NCI-H226 (cell line): ENCODE measurements at places on chromosomes 1 and 21.

- DNase-seq: no peak
These were observed 12.8 kb downstream of the MAB21L3 start for GRCh38 chr1:116123837-116124533.

- DNase-seq: peak; percentile 94
These were observed 6.1 kb downstream of the LDLRAP1 start for GRCh38 chr1:25549273-25550154.

- DNase-seq: no peak
These were observed 12.5 kb downstream of the IQGAP3 start for GRCh38 chr1:156559797-156560385.

DNA sequence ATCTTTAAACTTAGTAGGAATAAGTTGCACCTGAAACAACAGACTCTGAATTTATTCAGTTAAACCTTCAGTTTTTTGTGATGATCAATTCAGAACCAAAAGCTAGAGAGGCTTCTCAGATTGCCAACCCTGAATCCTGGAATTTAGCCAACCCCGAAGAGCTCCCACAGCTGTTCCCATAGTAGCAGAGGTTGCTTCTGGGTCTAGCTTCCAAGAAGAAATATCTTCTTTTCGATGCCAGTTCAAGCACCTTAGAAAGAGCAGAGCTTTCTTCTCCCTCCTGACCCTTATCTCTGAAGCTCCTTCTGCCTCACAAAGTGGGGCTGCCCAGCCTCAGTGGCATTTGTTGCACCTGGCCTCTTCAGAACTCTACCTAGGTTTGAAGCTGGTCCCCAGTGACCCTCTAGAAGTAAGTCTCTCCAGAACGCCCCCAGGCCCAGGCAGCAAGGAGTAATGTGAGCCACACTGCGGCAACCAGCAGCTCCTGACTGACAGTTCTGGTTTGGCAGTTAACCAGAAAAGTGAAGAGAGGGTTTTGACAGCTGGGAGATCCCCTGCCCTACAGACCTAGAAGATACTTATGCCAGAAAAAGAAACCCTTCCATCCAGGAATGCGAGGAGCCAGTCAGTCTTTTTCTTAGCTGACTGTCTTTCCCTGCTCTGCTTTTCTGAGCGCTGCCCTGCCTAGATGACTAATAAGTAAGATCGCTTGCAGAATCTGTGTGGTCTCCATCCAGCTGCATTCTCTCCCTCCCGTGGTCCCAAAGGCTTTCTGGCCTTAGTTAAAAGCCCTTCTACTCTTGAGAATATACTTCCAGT lies 165.9 kb downstream of the ADGRL4 start:
- peak; percentile 91 for DNase-seq

DNA sequence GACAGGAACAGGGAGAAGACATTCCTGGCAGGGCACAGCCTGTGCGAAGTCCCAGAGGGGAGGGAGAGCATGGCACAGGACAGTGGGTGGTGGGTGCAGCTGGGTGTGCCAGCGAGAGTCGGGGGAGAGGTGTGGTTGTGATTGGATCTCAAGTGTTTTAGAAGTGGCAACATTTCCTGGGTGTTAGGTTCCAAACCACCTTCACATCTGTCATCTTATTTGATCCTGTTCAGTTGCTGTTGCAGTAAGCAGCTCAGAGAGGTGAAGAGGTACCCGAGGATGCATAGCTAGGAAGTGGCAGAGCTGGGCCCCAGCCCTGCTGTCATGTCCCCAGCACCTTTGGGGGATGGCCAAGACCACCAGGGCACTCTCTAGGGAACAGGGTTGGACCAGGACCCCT lies 22.0 kb upstream of the DISP3 start:
- no peak for DNase-seq
